ENCODE measurements at places on chromosomes 6 and 20.

GRCh38 chr20:59032023-59032712 is at the start of gene ATP5F1E:
Gene ATP5F1E (minus strand): TSS chr20:59032335. CDS start chr20:59032251, 84 bp downstream.
- peak; percentile 93 for DNase-seq

- DNase-seq, result peak; percentile 13
Measured at GRCh38 chr6:47242483-47243386, 67.0 kb downstream of the TNFRSF21 start.

DNA sequence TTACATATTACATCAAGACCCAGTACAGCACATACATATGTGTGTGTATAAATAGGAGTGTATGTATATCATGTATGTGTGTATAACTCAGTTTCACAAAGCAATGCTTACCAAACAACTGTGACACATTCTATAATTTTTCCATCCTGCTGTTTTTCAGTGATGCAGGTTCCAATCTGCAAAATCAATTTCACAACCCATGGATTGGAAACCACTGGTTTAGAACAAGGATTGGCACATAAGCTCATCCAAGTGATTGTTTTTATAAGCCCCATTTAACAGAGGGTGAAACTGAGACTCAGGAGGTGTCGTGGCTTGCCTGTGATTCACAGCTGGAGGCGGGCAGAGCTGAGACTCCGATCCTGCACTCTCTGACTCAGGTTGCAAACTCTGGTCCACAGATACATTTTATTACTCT is 158.2 kb downstream of the ZMYND8 start:
- no peak for DNase-seq

DNA sequence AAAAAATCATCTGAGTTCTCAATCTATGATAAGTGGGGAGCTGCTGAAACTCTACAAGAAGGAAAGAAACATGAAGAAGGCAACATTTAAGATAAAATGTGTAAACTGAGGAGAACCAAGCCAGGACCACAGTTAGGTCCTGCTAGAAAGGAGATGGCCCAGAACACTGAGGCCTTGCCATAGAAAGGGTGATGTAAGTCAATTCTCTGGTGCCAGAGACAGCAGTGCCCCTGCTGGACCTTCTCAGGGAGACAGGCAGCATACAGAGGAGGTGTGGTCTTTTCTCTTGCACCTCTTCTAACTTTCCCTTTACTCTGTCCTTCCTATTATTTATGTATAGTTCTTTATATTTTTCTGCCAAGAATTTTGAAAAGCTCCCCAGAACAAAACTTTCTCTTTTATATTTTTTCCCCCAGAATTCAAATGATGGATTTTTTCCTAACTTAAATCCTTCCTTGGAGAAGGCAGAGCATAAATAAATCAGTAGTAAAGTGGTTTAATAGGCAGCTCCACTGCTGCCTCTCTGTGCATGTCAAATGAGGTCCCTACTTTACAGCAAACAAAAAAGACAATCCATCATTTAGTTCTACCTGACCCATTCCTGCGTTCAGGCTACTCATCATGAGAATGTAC is 9.0 kb downstream of the UQCC2 start:
- DNase-seq, result no peak

GRCh38 chr6:46979206-46979605 is 57.5 kb upstream of the ADGRF5 start:
- DNase-seq, result no peak

All from stimulated activated CD8-positive, alpha-beta memory T cell treated with anti-CD3 and anti-CD28 coated beads, Interleukin-7, amount 100 ng/mL, for 1 hour (primary cell).